ENCODE measurements at places on chromosomes 16 and 17.

DNA sequence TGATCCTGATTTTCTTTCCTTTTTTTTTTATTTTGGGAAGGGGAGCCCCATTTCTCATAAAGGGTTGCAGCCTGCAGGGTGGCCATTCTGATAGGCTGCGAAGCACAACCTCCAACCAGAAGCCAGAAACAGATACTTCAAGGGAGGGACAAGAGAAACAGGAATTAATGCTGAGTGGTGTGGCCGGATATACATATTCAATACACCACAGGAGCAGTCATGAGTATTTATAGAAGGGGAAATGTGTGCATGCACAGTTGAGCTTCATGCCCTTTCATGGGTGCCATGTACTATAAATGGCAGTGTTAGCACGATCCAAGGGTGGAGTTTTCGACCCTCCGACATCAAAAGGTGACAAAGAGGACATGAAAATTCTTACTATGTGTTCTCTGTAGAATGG lies 320.8 kb downstream of the CBLN1 start:
- no peak for DNase-seq

- DNase-seq, result no peak
These were observed 61.4 kb downstream of the SDK2 start for GRCh38 chr17:73582821-73583220.

GRCh38 chr16:27972500-27972899 lies 91.0 kb downstream of the GSG1L start:
- DNase-seq, result no peak

DNA sequence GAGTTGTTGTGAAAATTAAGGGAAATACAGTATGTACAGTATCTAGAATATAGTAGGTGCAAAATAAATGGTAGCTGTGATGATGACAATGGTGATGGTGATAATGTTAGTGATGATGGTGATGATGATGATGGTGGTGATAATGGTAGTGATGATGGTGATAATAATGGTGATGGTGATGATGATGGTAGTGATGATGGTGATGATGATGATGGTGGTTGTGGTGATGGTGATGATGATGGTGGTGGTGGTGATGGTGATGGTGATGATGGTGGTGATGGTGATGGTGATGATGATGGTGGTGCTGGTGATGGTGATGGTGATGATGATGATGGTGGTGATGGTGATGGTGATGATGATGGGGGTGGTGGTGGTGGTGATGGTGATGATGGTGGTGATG lies 91.3 kb upstream of the FOXF1 start:
- no peak for DNase-seq

DNA sequence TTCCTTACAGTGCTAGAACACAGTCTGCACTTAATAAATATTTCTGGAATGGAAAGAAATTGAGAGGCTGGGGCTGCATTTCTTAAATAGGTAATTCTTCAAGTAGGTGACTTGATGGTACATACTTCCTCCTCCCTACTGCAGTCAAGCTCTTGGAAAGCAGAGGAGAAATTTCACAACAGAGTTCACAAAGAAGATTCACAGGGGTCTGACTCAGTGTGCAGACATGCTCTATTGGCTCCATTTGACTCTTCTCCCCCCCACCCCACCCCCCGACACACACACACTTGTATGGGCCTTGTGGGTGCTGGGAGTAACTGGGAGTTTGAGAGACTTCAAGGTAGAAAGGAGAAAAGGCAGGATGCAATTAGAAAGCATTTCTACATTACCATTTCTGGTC lies 6.2 kb upstream of the MYOCD start:
- DNase-seq, result no peak

- no peak for DNase-seq
These were observed 19.5 kb downstream of the MPHOSPH6 start for GRCh38 chr16:82150549-82150948.

GRCh38 chr17:33163533-33164168 lies 129.4 kb downstream of the ASIC2 start:
- no peak for DNase-seq

DNA sequence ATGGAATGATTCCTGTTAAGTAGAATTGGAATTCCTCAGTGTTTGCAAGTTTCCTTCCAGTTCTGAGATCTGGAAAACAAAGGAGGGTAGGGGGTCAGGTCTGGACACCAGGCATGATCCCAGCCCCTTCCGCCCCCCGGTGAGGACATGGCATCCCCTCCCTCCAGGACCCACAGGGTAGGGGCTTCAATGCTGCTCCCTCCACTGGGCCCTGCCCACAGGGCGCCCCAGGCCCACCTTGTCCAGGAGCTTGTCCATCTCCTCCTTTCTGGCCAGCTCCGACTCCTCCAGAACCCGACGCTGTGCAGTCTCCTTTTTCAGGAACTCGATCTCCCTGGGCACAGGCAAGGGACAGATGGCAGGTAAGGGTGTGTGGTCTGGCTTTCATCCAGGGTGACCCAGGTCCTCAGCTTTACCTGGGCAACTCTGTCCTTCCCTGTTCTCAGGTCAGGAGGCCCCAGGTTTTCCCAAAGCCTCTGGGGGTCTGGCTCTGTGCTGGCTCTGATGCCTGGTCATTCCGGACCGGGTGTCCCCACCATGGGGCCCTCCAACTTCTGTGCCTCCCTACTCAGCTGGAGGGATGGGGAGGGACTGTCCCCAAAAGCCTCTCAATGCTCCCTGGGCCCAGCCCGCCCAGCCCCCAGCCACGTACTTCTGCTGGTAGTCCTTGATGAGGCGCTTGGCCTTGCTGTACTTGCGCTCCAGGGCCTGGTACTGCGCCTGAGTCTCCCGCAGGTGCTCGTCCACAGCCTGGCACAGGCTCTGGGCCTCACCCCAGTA lies 5.5 kb upstream of the SAMD14 start:
- no peak for DNase-seq

DNA sequence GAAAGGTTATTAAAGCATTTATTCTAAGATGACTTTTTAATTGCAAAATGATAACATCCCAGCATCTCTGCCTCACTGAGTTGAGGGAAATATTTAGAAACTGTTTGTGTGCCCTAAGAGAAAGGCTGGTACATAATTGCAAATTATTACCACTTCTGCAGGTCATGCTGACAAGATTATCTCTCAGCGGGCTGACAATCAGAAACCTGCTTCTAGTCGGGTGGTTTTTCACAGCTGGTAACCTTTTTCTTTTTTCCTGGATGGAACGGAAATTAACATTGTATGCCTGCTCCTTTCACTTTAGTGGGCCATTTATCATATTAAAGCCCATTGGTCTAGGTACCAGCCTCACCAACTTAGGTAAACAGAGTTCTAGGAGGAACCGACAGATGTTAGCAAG lies 17.0 kb upstream of the NUDT7 start:
- no peak for DNase-seq

GRCh38 chr16:81996664-81997509 lies 14.4 kb downstream of the SDR42E1 start:
- no peak for DNase-seq

- no peak for DNase-seq
These were observed 22.5 kb downstream of the SLC6A2 start for GRCh38 chr16:55678161-55678821.

Measured in pancreas (tissue), 10 donors.